Stimulated activated naive CD4-positive, alpha-beta T cell (primary cell): ENCODE measurements at places on chromosomes 7 and 10.

DNA sequence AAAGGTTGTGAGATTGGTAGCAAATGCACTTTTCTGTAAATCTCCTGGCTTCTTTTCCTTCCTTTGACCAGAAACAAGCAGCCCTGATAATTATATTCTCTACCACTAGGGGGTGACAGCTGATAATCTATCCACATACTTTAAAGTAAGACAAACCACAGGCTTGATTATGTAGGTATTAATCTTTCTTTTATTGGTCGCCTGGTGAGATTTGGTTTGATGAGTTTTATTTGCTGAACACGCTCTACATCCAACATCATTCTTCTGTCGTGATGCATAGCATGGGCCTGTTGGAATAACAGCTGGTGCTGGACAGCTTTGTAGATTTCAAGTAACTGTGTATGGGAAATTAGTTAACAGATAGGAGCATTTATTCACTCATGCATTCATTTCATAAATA is 63.5 kb downstream of the ZNF365 start:
- peak; percentile 0 for DNase-seq

GRCh38 chr7:52877240-52877639 is 158.2 kb upstream of the POM121L12 start:
- DNase-seq = no peak

GRCh38 chr10:120272350-120272749 is 184.7 kb upstream of the PLPP4 start:
- no peak for DNase-seq

DNA sequence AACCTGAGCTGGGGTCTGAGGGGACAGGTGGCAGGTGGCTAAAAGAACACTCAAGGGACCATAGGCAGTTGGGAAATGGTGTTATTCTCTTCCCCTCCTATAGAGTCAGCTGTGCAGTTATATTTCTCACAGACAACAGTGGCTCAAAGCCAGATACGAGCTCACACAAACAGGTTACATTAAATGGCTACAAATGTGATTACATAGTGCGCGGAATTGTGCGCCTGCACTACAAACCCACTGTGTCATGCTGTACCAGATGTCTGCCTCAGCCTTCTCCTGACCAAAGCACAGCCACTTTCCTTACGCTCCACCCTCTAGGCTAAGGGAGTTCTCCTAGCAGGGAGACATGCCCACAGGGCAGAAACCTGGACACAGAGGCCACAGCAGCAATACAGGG is 387.2 kb downstream of the CNTNAP2 start:
- no peak for DNase-seq

DNA sequence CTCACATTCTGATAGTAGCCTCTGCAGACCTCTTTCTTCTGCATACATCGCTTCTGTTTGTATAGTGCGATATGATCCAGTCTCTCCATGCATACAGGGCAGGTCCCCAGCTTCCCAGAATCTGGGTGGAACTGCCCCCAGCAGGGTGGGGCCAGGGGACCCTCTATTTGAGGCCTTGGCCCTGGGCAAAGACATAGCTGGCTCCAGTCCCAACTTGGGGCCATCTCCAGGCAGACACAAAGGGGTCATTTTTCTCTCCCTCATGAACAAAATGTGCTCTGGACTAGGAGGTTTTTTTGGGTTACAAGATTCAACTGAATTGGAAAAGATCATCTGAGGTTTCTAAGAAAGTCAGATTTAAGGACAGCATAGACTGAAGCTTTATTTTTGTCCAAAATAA is 21.1 kb upstream of the HSPA12A start:
- no peak for DNase-seq

DNA sequence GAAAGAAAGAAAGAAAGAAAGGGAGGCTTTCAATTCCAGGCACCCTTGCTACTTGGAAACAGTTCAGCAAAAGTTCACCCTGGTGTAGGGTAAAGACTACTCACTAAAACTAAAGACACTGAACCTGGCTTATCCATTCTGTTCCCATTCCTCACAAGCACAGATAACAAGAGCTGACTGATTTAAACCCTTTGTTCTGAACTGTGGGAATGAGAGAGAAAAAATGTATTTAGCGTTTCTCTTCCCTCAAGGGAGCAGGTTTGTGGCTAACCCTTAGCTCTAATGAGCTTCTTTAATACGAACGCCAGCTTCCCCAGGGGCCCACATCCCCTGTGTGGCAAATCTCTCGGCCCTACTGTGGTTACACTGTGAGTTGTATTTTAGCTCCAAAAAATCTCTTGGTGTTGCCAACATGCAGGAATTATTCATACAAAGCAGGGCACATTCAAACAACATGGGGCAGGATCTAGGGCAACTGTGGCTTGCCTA is 23.3 kb downstream of the PRTFDC1 start:
- no peak for DNase-seq

GRCh38 chr10:66144016-66144415 is 781.8 kb upstream of the LRRTM3 start:
- DNase-seq = no peak

DNA sequence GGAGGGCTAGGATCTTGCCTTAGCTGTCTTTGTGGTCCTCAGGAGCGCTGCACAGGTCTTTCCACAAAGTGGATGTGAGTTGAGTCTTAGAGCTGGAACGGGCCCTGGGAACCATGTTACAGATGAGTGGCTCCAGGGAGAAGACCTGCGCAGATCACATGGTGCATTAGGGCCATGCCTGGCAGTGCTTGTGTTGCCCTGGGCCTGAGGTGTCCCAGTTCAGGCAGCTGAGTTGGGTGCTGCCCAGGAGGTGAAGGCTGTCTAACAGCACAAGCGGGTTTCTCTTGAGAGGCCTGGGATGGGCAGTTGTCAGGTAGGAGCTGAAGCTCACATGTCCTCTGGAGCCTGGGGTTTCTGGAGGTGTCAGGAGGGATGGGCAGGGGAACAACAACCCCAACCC is 33.7 kb upstream of the ANKRD2 start:
- DNase-seq = no peak

GRCh38 chr10:24449321-24449740 is 240.4 kb downstream of the KIAA1217 start:
- no peak for DNase-seq

DNA sequence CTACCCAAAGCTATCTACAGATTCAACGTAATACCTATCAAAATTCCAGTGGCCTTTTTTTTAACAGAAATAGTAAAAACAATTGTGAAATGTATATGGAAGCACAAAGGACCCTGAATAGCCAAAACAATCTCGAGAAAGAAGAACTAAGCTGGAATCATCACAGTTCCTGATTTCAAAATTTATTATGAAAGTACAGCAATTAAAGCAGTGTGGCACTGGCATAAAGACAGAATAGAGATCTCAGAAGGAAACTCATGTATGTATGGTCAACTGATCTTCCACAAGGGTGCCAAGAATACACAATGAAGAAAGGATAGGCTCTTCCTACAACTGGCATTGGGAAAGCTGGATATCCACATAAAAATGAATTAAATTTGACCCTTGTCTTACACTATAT is 23.2 kb downstream of the PNLIPRP3 start:
- no peak for DNase-seq

- DNase-seq = no peak
Observed at GRCh38 chr10:69069090-69070042, 18.5 kb upstream of the SRGN start.

GRCh38 chr10:846126-846685 is 85.3 kb downstream of the LARP4B start:
- no peak for DNase-seq

- DNase-seq = no peak
Observed at GRCh38 chr7:155449869-155450557, 7.9 kb upstream of the EN2 start.

DNA sequence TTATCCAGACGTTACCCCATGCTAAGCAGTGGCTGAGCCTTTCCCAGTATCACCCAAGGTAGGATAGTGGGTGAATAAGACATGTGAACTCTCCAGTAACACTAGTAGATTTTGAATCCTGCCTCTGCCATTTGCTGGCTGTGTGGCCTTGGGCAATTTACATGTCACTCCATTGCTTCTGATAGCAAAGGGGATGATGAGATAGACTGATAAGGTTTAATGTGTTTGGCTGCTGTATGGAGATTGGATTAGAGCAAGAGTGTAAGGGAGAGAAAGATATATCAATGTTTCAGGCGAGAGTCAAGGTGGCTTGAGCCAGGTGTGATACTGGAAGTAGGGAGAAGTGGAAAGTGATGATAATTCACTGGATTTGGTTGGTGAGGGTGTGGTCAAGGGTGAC is 40.1 kb upstream of the EEPD1 start:
- no peak for DNase-seq

GRCh38 chr10:17109475-17110207 is 20.0 kb downstream of the CUBN start:
- DNase-seq = no peak

DNA sequence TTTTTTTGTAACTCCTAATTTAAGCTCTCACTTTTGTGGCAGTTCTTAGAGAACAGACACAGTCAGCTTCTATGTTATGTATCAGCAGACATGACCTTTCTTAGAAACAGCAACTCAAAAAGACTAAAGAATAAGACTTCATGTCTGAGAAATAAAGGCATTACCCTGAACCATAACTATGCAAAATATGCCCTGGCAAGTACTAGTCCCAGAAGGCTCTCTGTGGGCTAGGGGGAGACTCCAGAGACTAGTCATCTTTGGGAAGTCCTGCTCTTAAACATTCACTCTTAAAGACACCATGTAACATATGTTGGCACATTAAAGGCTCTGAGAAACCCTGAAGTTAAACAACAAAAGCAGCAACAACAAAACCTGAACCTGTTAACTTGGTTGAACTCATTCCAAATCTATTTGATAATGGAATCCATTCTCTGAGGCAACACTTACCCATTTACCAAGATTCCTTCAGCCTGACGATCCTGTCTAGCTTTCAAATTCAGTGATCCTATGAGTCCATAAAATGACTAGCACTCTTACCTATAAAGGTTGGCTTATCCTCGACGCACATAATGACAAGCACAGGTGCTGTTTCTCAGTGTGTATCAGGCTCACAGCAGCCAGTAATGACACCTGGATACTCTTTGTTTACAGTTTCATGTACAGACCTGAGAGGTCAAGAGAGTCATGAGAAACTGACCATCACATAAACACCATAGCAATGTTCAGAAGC is 62.3 kb downstream of the OSBPL3 start:
- DNase-seq = no peak
